ENCODE measurements at places on chromosomes 7 and 10.

GRCh38 chr7:113094517-113095249 lies 8.1 kb upstream of the GPR85 start:
- DNase-seq: no peak

DNA sequence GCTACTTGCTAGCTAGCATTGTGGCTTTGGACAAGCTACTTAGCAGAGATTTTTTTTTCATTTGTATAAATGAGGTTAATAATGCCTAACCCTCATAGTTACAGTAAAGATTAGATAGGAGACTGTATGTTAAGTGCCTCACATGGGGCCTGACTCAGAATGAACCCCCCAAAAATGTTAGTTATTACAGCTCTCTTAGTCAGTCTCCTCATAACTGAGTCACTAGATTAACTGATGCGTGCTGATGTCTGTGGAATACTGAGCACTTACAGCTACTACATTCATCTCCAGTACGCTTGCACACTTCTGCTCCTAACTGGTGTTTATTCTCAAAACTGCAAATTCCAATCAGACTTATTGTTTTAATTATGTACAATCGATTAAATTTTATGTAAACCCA lies 315.3 kb downstream of the SNX13 start:
- no peak for DNase-seq

GRCh38 chr10:36388166-36388565 lies 737.2 kb upstream of the ANKRD30A start:
- no peak for DNase-seq

- DNase-seq: no peak
Measured at GRCh38 chr7:51187941-51188340, 128.7 kb downstream of the COBL start.

- no peak for DNase-seq
Measured at GRCh38 chr7:6590645-6591110, 857 bp downstream of the INTS15 start.

- DNase-seq: no peak
Measured at GRCh38 chr10:7649673-7650300, 17.0 kb downstream of the ITIH5 start.

GRCh38 chr7:158022601-158023000 lies 565.0 kb downstream of the PTPRN2 start:
- DNase-seq: no peak

DNA sequence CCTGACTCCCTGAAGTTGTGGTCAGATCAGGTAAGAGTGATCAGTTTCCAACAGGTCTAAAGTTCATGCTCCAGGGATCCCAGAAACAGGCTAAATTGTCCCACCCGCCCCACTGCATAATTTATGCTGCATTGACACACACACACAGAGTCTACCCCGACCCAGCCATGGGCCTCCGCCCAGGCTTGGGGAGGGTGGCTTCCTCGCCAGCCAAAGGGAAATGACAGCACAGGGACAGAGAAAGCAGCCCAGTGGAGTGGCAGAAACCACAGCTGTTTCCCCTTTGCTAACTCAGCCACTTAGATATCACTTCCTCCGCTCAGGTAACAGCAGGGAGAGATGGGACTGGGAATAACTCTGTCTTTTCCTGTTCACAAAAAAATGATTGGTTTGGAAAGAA lies 9.4 kb downstream of the SH3PXD2A start:
- DNase-seq: no peak

DNA sequence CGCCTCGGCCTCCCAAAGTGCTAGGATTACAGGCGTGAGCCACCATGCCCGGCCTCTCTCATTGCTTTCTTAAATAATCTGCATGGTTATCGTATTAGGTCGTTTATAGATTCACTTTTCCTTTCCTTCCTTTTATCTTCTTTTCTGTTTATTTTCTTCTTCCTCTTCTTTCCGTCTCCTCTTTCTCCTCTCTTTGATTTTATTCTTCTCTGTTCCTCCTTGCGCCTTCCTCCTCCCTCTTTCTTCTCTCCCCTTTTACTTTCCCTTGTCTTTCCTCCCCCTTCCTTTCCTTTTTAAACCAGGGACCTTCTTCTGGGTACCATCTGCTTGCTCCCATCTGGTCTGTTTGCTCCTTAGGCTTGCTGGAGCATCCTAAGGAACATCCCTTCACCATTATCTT lies 18.6 kb downstream of the MLLT10 start:
- DNase-seq: no peak

DNA sequence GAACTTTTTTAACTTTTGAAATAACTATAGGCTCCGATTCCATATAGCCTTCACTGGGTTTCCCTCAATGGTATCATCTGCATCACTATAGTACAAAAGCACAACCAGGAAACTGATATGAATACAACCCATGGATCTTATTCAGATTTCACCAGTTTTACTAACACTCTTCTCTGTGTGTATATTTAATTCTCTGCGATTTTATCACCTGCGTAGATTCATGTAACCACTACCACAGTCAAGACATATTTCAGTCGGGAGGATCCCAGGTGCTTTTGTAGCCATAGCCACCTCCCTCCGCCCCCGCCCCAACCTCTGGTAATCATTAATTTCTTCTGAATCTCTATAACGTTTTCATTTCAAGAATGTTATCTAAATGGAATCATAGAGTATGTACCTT lies 82.8 kb upstream of the C7orf33 start:
- no peak for DNase-seq

GRCh38 chr7:18302097-18302496 lies 193.5 kb upstream of the HDAC9 start:
- DNase-seq: no peak

- DNase-seq: no peak
Measured at GRCh38 chr10:96752375-96752774, 32.1 kb upstream of the PIK3AP1 start.

GRCh38 chr10:103196516-103196915 lies 3.4 kb upstream of the NT5C2 start:
- DNase-seq: no peak

DNA sequence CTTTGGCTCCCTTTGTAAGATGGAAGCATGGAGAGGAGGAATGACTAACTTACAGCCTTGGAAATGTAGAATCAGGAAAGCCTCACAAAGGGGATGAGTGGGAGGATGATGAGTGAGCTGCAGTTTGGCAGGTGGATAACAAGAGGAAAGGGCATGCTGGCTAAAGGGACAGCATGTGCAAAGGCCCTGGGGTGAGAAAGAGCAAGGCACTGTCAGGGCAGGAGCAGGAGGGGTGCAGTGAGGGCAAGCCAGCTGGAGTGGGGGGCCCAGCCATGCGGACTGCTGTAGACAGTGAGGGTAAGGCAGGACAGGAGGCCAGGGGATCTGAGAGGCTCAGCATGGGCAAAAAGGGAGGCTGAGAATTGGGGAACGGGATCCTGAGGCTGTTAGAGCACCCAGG lies 20.5 kb downstream of the TLL2 start:
- no peak for DNase-seq

DNA sequence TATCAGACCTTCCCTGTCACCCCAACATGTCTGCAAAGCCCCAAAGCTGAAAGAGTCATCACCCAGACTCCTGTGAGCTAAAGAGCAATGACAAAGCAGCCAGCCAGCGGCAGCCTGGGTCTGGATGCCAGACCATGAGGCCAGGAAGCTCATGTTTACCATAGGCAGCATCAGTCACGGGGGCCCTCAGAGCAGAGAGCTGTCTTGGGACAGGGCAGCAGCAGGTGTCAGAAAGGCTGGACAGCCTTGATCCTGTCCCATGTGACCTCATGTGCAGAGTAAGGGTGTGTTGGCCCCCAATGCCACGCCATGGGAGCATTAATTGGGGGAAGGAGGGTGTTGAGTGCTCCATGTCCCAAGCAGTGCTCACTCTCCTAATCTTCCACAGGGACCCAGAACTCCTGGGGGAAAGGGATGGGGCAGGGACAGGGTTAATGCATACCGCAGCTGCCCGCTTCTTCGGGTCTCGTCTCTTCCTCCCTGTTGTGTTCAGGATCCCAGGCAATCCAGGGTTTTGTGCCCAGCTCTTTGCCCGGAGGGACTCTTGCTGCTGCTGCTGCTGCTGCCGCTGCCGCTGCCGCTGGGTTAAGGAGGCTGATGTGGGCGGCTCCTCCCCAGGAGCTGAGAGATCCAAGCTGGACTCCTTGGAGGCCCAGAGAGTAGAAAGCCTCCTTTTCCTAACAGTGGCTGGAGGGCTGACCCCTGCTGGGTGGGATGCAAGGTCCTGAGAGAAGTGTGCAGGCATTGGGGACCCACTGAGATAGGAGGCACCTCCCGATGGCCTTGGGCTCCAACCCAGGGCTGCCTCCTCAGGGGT lies 7.1 kb downstream of the CCDC201 start:
- DNase-seq: no peak

DNA sequence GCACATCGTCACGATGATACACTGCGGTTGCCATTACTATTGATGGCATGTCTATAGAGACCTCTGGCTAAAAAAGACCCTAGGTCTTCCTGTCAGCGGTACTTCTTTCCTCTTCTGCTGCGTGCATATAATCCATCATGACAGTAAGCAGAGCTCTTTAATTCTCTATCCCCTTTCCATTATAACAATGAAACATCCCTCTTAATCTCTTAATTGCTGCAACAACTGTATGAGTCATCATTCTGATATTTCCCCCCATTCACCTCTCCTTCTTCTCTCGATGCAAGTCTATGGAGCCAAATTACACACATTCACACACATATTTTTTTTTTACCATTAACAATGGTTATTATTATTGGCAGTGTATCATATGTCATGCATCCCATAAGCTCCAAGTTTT lies 45.2 kb upstream of the AKR1E2 start:
- DNase-seq: peak; percentile 4

DNA sequence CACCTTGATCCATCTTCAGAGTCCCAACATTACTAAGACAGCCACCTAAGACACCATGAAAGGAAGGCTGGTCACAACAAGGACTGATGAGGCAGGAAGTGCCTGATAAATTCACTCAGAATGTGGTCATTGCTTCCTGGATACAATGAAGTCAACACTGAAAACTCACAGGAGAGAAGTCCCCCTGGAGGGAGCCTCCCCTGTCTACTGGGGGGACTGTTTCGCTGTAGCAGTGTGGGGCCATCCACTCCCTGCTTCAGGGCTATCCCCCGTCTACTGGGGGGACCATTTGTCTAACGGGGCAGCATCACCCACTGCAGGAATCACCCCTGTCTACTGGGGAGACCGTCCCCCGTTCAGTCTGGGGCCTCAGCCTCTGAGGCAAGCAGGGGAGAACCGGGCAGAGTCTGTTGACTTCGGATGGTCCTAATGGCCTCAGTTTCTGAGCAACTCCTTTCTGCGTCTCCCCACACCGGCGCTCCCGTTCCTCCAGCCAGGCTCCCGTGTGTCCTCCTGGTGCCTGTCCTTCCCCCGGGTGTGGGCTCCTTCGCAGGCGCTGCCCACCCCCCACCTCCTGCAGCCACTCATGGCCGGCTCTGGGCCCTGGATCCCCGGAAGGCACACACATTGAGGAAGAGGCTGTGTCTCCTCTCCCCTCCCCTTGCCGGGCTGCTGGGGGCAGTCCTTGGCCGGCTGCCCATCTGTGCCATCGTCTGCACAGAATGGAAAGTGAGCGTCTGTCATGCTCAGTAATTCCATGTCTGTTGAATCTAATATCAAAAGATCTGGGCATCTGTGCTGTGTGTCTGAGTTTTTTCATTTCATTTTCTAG lies 59.9 kb upstream of the DNAJB6 start:
- DNase-seq: no peak

DNA sequence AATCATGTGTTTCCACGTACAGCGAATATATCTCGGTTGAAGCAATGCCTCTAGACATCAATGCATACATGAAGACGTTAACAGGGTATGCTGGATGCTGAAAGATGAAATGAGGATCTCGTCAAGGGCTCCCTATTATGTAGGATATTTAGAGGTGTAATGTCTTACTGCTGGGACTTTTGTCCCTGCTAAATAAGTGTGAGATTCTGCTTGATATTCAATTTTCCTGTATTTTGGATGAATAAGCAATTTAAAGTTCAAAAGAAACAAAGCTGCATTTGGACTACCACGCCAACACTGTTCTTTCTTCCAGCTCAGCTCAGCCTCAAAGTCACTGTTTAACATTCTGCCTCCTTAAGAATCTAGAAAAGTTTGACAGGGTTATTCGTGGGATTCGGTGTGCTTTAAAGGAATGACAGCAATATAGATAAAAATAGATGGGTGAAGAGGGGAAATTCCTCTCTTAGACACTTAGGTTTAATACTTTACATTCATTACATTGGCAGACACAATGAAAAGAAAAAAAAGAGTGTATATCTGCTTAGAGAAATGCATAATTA lies 110.1 kb upstream of the RHEB start:
- no peak for DNase-seq

GRCh38 chr7:12093365-12093764 lies 117.7 kb upstream of the TMEM106B start:
- no peak for DNase-seq

GRCh38 chr7:51666266-51666665 lies 349.7 kb upstream of the COBL start:
- no peak for DNase-seq

GRCh38 chr10:90111671-90112070 lies 410.3 kb downstream of the KIF20B start:
- DNase-seq: no peak

DNA sequence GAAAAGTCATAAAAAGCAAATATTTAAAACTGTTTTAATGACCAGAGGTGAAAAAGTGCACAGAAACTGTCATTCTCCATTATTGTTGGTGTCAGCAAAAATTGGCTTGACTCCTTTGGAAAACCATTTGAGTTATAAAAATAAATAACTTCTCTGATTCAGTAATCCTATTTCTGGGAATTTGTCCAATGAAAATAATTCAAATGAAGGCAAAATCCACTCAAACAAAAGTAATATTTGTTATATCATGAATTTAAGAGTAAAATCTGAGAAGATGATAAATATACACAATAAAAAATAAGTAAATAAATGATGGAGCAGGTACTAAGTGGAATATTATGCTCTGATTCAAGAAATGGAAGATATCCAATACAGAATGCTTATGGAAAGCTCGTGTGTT lies 326.6 kb upstream of the KLF6 start:
- DNase-seq: no peak

- no peak for DNase-seq
Measured at GRCh38 chr10:55630491-55631056, 730.5 kb downstream of the ZWINT start.

DNA sequence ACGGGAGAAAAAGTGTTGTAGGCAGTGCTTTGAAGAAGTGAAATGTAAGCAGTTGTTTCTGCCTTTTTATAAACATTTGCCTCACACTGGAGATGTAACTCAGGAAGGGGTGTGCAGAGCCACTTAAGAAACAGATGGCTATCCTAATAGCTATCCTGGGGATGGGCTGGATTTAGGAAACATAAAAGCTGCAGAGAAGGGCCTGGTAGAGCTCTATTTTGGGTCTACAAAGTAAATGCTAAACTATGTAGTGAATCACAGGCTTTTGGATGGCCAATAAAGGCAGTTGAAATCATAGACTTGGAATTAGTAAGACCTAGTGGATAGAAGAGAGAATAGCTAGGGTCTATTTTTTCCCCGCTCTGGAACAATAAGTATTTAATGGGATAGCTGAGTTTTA lies 79.9 kb upstream of the AGR3 start:
- no peak for DNase-seq

- no peak for DNase-seq
Measured at GRCh38 chr7:71457846-71458590, 326.1 kb downstream of the GALNT17 start.

DNA sequence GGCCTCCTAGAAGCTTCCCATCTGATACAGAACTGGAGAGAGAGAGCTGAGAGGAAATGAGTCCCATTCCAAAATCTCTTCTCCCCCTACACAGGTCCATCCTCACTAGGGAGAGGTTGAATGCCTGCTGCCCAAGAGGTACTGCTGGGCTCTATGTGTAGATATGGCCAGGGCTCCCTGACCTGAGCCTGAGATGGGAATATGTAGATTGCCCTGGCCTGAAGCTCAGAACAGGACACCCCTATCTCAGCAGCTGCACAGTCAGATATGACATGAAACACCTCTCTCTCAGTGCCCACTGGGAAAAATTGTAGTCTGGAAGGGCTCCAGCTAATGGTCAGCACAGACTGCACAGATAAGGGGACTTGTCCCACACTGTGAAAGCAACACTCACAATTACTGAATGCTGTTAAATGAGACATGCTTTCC lies 3.1 kb upstream of the IFIT1B start:
- no peak for DNase-seq
